ENCODE measurements at places on chromosomes 6 and 20.

GRCh38 chr20:7866285-7866684 is 74.0 kb downstream of the HAO1 start:
- no peak for DNase-seq

- DNase-seq = no peak
Measured at GRCh38 chr6:108712946-108713345, 135.3 kb upstream of the ARMC2 start.

GRCh38 chr6:143950875-143951274 is 57.2 kb downstream of the PLAGL1 start:
- DNase-seq = no peak

- no peak for DNase-seq
Measured at GRCh38 chr6:45727819-45728449, 287.7 kb downstream of the CLIC5 start.

DNA sequence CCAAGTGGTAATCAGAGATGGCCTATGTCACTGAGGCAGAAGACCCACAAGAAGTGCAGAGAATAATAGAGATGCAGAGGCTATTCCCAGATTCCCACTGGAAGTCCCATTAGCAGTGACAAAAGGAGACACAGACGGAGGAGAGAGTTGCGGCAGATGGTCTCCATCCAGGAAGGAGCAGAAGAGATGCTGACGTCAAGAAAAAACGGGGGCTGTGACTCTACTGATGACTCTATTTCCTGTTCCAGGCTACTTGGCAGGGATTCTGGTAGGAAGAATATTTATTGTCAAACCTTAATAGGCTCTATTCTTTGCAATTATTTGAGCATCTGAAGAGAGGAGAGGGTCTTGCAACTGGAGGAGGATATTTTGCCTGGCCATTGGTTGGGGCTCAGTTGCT is 246.0 kb upstream of the ECI2 start:
- no peak for DNase-seq
